ENCODE measurements at places on chromosomes 1 and 21. TPM values are rescaled to one million over a fixed set of nuclear protein-coding genes. Genes with fewer than 3 reads are reported as not detected.

DNA sequence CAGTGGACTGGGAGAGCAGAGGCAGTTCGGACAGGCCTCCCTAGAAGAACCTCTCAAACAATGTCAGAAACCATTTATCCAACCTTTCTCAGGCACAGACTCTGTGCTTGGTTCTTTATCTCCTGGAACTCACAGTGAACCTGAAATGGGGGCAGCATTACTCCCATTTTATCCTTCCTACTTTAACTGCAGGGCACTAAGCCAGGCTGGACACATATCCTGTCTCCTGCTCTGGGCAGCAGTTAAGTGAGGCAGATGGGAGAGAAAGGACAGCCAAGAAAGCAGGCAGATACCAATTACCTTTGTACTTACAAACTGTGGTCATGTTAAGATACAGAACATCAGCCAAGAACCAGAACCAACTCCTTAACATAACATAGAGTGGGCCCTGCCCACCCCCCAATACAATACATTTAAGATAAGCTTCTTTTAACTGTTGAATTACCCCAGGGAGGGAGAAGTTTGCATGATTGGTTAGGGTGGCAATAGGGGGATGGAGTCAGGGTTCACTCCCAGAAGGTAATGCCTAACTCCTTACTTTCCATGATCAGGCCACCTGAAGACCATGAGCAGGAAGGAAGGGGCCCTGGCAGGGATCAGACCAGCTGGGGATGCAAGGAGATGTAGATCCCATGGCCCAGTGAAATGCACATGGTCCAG is 10.9 kb downstream of the KDF1 start:
- no peak for DNase-seq

The HUNK gene
- 0.61 TPM for total RNA-seq

GRCh38 chr1:119003413-119004128 is 15.4 kb upstream of the TBX15 start:
- no peak for DNase-seq

- DNase-seq, result no peak
Observed at GRCh38 chr1:205127646-205128045, 5.9 kb upstream of the RBBP5 start.

DNA sequence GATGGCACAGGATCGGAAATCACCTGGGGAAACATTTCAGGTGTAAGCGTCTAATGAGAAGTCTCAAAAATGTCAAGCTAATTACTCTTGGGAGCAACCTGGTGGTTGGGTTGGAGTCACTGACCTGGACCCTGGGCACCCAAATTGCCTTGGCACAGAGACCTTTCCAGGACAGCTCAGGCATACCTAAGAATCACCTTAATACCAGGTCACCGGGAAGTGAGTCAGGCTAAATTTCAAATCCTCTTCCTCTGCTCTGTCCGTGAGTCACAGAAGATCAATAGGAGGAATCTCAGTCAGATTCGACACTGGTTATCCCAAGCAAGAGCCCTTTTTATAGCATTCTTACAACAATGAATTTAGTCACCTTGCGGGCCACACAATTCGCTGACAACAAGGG is 179.6 kb upstream of the CAMK1G start:
- no peak for DNase-seq

- no peak for DNase-seq
Observed at GRCh38 chr1:24491577-24492360, 10.9 kb upstream of the RCAN3 start.

GRCh38 chr1:81873946-81874345 is 73.2 kb downstream of the ADGRL2 start:
- no peak for DNase-seq

- DNase-seq, result no peak
Observed at GRCh38 chr1:226125831-226126230, 60.7 kb downstream of the ACBD3 start.

The ARID1A gene
- total RNA-seq, result 92.7 TPM

DNA sequence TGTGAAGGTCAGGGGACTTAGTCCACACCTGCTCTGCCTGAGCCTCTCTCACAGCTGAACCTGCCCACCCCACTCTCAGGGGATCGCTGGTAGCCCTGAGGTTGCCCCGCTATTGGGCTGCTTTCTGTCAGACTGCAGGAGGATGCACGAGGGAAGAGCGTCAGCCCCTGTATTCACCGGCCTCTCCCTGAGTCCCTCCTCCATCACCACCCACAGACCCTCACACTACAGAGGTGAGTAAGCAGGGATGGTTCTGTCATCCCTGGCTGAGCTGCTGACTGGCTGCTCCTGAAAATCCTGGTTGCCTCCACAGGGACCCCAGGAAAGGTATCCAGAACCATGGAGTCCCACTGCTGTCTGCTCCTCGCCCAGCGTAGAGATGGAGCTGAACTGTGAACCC is 118.7 kb downstream of the SYT2 start:
- DNase-seq, result no peak

All from activated T-cell treated with anti-CD3 and anti-CD28 coated beads, Interleukin-2, amount 50 U/mL, for 4 hours (primary cell).